Ascending aorta (tissue), 2 donors: ENCODE measurements at places on chromosomes 4 and X.

GRCh38 chr4:128810331-128810870, 901 bp downstream of the JADE1 start:
- peak; percentile 70 for DNase-seq

DNA sequence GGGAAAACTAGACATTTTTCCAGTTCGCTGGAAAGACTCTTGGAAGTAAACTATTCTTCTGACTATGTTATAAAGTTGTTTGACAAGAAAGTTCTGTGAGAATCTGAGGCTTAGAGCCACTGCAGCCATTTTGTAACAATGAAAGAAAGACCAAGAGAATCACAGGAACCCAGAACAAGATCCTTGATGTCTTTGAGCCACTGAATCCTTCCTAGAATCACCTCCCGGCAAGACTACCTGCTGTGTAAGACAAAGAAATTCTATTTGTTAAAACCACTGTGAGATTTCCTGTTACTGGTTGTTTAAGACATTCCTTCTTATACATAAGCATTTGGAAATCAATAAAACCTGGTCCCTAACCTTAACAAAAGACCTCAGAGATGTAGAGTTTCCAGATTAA, 175.7 kb upstream of the RASGEF1B start:
- DNase-seq, result no peak

DNA sequence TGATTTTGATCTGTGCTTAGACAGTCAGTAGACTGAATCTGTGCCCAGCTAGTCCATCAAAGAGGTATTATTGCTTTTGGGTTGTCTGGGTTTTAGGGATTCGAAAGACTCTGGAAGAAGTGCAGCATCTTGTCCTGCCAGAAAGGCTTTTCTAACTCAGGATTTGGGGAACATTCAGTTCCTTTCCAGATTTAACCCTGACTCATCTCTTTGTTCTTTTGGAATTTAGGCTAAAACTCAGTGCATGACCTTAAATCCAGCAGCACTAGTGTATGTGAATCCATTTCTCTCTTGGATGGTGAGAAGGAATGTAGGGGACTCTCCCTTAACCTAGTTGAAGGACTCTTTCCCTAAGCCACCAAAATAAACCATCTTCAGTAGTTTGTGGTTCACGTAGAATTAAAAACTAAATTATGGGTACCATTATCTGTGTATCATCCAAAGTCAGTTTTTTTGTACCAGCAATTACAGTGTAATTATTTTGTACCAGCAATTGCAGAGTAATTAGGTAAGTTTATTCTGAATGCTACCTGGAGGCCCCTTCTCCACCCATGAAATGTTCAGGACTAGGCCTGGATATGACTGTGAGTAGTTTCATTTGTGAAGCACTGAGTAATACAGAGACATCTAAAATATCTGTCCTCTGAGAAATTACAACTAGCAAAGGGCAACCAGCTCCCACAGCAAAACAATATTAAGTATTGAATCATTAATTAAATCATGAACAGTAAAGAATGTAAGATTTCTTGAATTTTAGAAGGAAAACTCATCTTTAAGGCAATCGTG, 384.0 kb downstream of the TMA16 start:
- no peak for DNase-seq

DNA sequence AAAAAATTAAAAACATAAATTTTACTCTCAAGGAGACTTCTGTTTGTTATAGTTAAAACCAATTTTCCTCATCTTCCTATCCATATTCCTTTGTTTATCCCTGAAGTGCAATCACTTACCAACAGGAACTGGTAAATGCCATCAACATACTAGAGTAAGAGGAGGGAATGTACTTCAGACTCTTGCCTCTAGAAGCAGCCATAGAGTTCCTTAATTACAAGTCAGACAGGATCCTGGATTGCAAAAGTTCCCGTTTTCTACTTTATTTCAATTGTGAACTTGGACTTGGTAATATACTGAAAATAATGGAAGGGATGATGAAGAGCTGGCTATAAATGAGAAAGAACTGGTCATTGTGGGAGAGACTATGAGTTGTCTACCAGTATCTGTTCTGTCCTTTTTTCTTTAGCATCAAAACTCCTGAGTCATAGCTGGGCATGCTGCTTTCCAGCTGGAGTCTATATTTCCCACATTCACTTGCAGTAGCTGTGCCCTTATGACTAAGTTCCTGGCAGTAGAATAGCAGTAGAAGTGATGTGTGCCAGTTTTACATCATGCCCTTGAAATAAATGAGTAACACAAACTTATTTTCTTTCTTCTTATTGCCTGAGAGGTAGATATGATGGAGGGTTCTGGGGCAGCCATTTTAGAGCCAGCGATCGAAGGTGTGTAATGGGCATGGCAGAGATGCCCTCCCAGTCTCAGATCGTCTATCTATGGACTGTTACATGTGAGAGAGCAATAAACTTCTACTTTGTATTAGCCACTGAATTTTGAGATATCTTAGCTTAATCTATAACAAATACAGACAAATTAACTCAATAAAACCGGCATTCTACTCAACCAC, 26.8 kb upstream of the SPARCL1 start:
- DNase-seq, result peak; percentile 27

- no peak for DNase-seq
Observed at GRCh38 chr4:145083891-145084605, 13.9 kb downstream of the ANAPC10 start.
